Posterior vena cava (tissue), 2 donors: ENCODE measurements at places on chromosomes 12 and 14. TPM values are rescaled to one million over a fixed set of nuclear protein-coding genes. Genes with fewer than 3 reads are reported as not detected.

The CLEC6A gene
- not detected for total RNA-seq

GRCh38 chr12:80858356-80858755 lies 79.4 kb downstream of the LIN7A start:
- no peak for DNase-seq

DNA sequence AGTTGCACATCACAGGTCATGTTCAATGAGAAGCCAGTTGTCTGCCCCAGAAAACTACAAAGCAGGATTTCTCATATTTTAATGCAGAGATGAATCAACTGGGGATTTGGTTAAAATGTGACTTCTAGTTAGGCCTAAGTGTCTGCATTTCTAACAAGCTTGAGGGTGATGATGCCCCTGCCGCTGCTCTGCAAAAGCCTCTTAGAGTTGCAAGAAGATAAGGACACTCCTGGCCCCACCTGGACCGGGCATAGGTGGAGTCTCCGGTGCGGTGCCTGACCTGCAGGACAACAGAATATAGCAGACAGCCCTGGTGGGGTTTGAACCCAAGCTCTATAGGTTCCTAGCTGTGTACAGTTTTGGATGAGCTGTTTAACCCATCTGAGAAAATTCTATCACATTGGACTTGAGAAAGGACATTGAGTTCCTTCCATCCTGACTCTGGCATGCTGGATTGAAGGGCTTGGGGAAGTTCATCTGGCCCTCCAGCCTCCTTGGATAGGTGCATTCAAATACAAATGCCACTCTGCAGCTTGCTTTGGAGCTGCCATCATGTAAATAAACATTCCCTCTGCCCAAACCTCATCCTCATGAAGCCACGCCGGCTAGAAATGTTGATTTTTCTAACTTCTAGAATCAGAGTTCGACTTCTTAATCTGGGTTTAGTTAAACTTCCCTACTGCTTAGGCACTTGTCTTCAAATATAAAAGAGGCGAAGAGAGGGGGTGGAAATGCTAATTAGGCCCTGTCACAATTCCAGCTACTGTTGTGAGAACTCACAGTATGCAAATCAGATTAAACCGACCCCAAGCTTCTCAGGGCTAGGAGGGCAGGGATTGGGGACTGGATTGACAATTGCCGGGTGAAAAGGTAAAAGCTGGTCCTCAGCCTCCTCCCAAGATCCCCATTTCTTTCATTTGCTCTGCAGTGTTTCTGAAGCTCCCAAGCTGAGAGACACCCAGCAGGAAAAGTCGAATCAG lies 1225.6 kb downstream of the VRK1 start:
- DNase-seq: no peak

The OASL gene
- 0.42 TPM for total RNA-seq

- DNase-seq: peak; percentile 15
Observed at GRCh38 chr12:108819920-108820706, 37.3 kb downstream of the SSH1 start.

DNA sequence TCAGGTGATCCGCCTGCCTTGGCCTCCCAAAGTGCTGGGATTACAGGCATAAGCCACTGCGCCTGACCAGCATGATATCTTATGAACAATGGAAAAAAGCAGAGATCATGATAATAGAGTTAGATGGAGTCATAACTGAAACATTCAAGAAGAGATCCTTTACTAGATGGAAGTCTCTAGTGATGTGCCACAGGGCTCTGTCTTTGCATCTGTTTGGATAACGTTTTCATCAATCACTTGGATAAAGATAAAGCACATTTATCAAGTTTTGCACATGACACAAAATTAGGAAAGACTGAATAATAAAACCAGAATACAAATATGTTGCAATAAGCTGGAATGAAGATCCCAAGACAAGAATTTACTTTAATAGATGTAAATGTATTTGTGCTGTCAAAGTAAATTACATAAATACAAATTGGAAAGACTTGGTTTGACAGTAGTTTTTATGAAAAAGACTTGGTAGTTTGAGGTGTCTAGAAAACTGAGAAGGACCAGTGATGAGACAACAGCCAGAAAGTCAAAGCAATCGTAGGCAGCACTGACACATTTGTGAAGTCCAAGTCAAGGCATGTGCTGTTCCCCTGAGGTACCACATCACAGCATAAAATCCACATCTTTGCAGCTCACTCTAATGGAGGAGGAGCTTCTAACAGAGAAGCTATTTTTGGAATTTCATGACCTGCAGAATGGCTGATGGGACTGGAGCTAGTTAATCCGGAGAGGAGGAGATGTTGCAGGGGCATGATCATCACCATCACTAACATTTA lies 28.5 kb downstream of the GPRC5A start:
- no peak for DNase-seq

The PRIMA1 gene
- total RNA-seq: 5.0 TPM

The KRT85 gene
- total RNA-seq: not detected

The B4GALNT3 gene
- 3.5 TPM for total RNA-seq

- no peak for DNase-seq
Observed at GRCh38 chr14:23773981-23774380, 137.8 kb downstream of the DHRS2 start.

DNA sequence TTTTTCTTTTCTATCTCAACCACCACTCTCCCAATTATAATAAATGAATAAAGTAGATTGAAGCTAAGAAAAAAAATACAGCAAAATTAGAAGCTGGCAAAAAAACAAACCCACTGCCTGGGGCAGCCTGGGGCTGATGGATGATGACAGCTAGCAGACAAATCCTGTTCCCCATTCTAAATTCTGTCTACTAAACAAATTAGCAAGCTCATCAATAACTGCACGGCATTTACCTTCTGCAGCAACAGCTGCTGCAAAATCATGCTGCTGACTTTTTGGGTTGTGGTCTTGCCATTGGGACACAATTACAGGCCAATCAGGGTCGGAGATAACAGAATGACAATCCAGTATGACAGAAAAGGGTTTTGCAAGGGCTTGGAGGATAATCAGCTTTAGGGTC lies 443.6 kb upstream of the SOX5 start:
- no peak for DNase-seq

The SLC38A4 gene
- total RNA-seq: 1.0 TPM

DNA sequence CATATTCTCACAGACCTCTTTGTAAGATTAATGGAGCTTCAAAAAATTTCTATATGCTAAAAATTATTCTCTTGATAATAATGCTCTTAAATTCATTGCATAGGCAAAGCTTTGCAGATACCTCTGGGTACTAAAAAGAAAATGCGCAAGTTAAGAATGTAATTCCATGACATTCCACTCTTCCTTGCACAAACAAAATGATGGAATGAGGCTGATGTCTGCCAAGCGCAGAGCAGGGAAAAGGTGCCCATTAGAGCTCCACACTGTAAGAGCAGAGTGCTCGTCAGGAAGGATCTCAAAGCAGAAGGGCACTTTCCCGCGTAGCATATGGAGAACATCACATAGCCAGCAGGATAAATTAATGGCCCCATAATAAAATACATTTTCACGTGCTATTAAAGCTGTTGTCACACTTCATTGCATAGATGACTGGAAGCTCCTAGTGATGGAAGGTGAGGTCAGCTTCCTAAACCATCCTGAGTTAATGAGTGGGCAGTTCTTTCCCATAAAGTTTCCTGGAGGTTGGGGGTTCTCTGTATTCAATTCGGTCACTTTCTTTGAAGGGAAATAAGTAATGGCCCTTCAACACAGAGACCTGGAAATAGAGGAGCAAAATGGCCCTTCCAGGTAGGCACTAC lies 1058.9 kb downstream of the GALC start:
- DNase-seq: no peak

The FOXA1 gene
- not detected for total RNA-seq

DNA sequence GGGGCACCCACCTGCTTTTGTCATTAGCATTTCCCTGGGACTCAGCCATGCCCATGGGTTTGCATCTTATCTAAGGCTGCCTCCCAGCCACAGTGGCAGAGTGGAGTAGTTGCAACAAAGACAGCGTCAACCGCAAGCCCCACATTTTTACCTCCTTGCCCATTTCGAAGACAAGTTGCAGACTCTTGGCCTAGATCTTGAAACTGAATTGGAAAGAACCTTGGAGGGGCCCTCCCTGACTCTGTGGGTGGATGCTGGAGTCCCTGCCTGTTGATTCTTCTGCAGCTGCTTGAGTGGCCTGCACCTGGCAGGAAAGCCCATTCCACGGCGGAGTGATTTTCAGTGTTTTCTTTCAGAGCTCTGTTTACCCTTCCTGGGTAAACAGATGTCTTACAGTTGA lies 309.0 kb downstream of the VRK1 start:
- DNase-seq: no peak

The LRP1-AS gene
- not detected for total RNA-seq

- DNase-seq: no peak
Observed at GRCh38 chr12:113359939-113360748, 1.8 kb downstream of the PLBD2 start.

- no peak for DNase-seq
Observed at GRCh38 chr12:21138016-21138415, 7.0 kb downstream of the SLCO1B1 start.

- peak; percentile 67 for DNase-seq
Observed at GRCh38 chr12:131009595-131010395, 56.1 kb downstream of the ADGRD1 start.

GRCh38 chr12:26062566-26062965 lies 62.3 kb downstream of the BHLHE41 start:
- DNase-seq: no peak

The GLIPR1 gene
- total RNA-seq: 57.2 TPM

GRCh38 chr12:122311696-122312095 lies 45.4 kb upstream of the VPS33A start:
- no peak for DNase-seq

- DNase-seq: no peak
Observed at GRCh38 chr14:93316716-93317115, 16.1 kb downstream of the BTBD7 start.

The CPNE6 gene
- 0.32 TPM for total RNA-seq

The BCAT1 gene
- total RNA-seq: 45.1 TPM

DNA sequence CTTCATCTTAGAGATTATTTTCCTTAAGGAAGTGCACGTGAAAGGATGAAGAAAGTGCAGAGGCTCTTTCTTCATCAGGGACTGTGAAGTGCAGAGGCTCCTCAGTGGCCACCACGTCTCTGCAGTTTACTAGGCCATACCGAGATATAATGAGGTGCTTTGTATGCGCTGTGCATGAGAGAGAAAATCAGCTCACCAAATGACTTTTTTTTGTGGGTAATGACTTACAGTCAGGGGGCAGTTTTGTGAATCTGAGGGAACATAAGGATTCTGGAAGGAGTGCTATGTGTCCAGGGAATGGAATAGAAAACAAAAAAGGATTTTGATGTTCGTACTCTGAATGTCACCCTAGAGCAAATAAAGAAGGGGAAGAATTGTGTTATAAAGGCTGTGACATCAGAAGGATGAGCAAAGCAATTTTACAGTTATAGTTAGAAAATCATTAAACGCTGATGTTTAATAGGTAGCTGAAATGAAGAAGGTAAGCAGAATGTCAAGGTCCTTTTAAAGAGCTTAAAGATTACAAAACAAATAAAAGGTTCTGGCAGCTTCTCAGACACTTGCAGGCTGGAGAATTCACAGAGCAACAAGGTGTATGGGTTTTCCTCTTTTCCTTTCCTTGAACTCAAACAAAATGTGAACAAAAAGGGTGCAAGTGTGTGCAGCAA lies 247.5 kb upstream of the NOVA1 start:
- DNase-seq: no peak

DNA sequence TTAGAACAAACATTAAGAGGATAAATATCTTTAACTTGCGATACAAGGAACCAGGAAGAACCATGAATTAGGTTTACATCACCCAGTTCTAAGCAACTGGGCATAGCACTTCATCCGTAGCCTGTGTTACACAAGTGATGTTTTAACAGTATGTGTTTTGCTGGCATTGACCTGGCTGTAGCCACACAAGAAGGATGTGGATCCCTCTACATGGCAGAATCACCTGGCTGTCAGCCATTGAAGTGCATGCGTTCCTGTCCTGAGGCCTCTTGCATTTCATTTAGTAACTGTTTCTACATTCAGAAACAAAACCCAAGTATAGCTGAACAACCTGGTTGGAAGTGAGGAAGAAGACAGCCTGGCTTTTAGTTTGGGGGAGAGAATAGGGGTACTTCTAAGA lies 72.2 kb downstream of the TGFB3 start:
- DNase-seq: no peak

DNA sequence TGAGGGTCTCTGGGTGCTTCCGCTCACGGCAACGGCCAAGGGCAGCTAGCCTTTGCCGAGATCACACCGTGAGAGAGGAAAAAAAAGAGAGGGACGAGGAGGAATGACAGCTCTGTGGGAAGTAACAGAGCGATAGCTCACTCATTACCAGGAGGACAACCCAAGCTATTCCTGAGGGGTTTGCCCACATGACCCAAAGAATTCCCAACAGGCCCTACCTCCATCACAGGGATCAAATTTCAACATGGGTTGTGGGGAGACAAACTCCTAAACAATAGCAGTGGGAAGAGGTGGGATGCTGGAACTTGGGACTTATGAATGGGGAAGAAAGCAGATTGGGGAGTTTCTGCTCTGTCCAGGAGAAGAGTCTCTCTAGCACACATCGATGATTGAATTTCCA lies 180.6 kb downstream of the LRRK2 start:
- DNase-seq: no peak
